ENCODE measurements at places on chromosomes 6 and 20.

- no peak for DNase-seq
These were observed 62.3 kb upstream of the TRAF3IP2 start for GRCh38 chr6:111667931-111668330.

- no peak for DNase-seq
These were observed 306.5 kb downstream of the HDGFL1 start for GRCh38 chr6:22875845-22876244.

GRCh38 chr6:145245119-145245518 lies 490.2 kb downstream of the EPM2A start:
- no peak for DNase-seq

DNA sequence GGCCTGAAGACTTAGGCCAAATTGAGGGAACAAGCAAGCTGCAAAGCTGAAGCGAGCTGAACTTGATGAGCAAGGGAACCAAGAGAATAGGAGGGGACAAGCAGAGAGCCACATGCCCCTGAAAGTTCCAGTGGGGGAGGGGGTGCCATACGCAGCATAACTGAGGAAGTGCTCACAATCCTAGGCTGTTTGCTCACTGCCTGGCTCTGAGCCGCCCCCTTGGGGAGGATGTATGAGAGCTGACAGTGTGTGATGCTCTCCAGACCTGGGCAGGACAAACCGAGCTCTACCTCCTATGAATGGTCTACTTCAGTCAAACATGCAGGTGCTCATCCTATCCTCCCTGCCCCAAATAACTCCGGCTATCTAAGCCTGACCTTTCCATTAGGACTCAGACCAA lies 52.1 kb downstream of the FAXC start:
- DNase-seq = no peak

DNA sequence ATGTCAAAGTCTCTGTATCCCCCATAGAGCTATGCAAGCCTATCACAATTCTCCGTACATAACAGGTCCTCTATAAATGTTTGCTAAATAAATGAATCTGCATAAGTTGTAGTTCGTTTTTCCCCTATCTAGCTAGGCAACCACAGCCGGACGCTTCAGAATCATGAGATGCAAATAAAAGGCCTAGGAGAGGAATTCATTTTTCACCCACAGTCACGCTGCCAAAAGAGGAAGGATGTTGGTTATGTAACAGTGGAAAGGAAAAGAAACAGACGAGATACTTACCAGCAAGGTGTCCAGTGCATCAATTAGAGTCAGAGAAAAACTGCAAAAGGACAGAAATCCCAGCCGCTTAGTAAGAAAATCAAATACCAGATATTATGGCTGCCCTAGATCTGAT lies 2.4 kb downstream of the EDEM2 start:
- no peak for DNase-seq

GRCh38 chr6:15911753-15912504 lies 217.0 kb upstream of the MYLIP start:
- no peak for DNase-seq

GRCh38 chr6:35534407-35535170 lies 21.9 kb upstream of the TULP1 start:
- DNase-seq = no peak

DNA sequence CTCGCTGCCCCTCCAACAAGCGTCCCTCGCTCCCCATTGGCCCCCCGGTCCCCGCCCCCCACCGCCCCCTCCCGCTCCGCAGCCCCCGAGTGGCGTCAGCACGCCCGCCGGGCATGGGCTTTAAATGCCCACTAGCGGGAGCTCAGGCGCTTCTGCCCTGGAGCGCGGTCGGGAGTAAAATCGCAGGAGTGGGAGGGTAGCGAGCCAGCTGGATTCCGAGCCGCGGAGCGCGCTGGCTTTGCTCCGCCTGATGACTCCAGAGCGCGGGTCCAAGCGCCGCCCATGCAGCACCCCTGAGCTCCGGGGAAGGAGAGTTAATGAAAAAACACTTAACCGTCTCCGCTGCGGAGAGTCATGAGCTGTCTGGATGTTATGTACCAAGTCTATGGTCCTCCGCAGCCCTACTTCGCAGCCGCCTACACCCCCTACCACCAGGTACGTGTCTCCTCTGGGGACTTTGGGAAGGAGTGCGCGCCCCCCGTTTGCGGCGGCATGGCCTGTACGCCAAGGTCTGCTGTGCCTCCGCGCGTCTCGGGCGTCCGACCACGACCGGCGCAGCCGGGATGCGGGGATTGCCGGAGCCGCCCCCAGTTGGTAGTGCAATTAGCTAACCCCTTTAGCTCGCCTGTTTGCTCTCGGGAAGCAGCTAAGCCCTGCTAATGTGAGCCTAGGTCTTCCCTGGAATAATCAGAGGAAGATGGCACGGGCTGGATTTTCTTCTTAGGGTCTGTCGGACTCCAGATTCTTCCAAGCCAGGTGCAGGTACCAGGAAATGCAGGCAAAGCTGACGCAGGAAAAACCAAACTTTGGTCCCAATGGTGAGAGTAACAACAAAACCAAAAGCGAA lies at the start of gene VGLL2:
TSS of gene VGLL2 (plus strand) at position 149 of the 847 bp plus-strand sequence. CDS start at position 355, 206 bp downstream.
- no peak for DNase-seq

DNA sequence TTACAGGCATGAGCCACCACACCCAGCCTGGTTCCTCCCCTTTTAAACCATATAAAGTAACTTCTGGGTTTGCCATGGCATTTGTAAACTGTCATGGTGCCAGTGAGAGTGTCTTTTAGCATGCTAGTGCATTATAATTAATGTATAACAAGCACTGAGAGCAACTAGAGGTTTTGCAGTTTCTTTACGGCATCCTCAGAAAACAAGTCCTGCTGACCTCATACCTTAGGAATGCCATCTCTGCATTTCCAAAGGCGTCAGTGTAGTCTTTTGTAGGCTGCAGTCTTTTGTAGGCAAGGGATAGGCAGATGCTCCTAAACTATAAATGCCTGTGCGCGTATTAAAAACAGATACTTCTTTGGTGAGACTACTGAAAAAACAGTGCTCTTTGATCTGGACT lies 75.0 kb upstream of the EZR start:
- DNase-seq = no peak

DNA sequence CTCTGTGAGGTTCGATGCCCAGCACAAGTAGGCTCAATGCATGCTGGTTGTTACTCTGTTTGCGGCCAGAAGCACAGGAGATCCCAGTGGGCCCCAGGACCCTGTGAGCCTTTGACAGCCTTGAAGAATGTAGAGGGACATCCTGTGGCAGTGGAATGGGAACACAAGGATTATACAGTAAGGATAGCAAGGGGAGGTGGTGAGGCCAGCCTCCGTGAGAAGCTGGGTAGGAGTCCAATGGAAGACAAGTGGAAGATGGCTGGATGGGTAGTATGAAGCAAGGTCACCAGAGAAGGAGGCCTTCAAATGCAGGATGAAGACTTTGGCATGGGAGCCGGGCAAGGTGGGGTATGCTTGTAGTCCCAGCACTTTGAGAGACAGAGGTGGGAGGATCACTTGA lies 622.9 kb upstream of the CDH4 start:
- no peak for DNase-seq

GRCh38 chr6:50699051-50699775 lies 14.1 kb upstream of the TFAP2D start:
- no peak for DNase-seq

DNA sequence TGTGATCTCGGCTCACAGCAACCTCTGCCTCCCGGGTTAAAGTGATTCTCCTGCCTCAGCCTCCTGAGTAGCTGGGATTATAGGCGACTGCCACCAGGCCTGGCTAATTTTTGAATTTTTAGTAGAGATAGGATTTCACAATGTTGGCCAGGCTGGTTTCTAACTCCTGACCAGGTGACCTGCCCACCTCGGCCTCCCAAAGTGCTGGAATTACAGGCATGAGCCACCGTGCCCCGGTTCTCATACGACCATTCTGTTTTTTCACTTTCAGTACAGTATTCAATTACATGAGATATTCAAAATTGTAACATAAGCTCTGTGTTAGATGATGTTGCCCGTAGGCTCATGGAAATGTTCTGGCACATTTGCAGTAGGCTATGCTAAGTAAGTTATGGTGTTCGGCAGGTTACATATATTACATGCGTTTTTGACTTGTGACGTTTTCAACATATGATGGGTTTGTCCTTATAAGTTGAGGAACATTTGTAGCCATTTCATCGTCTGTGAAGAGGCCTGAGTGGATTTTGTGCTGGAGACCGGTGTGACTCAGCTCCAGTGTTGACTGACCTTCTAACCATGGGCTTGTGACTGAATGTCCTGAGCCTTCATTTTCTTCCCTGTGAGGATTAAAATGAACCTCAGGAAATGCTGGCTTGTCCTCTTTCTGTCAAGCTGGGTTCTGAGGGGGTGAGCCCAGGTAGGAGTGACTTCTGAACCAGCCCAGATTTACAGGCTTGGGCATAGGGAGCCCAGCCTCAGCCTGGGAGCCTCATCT lies 12.2 kb downstream of the PPARD start:
- DNase-seq = no peak

DNA sequence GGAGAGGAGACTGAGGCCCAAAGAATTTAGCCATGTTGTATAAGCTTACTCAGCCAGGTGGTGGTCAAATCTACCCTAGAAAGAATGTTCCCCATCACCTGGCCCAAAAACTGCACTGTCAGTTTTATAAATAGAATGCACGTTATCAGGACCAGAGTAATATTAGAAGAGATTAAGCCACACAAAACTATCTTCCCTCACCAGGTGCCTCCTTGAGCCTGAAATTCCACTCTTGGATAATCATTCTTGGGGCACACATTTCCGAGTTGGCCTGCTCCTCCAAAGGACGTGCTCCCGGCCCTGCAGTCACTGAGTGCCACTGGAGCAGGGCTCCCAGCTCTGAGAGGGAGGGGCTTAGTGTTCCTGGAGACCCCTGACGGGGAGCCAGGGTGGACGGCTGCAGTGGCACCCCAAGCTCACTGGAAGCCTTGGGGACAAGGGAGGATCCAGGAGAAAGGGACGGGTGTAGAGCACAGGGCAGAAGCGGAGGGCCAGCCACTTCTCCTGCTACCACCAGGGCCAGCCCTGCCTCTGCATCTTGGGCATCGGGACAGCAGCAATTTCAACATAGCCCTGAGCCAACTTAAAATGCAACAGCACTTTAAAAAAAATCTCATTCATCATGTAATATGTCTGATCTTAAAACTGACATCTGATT lies 160.8 kb upstream of the QKI start:
- DNase-seq = no peak

Measured in left renal cortex interstitium (tissue), 4 donors.